ENCODE measurements at places on chromosomes 7 and 10.
A peak's percentile ranks its signal among the peaks of the same experiment; 100 is the strongest.

DNA sequence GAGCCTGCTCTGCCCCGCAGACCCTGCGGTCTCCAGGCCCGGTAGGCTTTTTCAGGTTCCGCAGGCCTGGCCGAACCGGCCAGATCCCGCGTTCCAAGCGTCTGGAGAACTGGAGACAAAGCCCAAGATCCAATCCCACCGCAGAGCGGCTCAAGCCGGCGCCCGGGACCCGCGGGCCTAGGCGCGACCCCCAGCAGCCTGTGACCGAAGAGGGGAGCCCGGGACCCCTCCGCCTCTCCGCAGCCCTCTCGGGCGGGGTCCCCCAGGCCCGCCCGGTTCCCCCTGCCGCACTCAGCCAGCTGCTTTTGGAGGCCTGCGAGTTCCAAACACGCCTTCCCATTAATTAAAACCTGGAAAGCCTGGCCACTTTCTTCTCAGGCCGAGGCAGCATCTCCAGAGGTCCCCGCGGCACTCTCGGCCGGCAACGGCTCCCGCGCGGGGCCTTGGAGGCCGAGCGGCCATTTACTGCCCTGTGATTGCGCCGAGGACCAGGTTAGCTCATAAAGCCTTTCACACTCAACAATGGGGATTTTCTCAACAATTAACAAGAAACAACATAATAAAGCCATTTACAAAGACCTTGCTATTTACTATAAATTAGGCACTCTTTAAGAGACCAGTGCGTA is 16.7 kb downstream of the SKIDA1 start:
- DNase-seq = no peak

DNA sequence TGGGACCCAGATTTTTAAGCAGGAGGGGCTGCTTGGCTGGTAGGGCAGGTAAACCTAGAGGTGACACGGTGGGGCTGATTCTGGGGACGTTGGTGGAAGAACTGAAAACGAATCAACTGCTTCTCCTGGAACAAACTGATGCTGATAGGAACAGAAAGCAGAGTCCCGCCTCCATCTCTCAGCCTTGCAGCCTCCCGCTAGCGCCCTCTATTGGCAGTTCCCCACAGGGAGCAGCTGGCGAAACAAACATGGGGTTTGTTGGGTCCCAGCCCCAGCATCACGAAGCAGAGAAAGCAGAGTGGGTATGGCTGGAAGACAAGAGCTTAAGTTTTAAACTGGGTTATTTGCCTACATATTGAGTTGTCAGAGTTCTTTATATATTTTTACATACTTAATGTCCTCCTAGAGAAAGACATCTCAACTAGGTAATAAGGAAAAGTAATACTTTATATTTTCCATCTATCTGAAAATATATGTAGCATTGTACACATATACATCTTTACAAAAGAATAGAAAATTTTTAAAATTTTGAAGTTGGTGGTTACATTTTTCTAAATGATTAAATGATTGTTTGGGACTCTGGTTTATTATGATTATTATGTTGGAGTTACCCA is 42.3 kb upstream of the FOXI2 start:
- DNase-seq = no peak

DNA sequence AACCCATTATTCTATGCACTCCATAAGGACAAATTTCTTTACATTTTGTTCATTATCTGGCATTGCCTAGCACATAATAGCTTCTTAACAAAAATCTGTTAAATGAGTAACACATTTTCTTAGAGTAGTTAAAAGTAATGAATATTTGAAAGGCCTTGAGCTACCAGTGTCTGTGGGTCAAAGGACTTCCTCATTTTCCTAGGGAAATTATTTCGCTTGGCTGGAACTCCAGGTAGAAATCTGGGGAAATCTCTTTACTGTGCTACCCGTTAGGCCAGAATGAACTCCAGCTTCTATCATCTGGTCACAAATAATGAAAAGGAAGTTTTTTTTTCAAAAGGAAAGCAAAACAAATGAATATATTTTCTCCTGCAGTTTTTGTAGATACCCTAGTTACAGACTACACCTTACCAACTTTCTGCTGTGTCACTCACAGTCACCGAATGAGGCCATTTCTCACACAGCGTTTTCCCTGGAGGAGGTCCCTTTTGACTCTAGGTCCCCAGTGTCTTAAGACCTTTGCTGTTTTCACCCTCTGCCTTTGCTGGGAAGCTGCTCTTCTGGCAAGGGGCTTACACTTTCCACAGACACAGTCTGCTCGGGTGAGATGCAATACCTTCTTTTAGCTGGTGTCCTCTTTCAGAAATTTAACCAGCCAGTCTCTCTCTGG is 1.6 kb downstream of the SAMD9L start:
- no peak for DNase-seq

DNA sequence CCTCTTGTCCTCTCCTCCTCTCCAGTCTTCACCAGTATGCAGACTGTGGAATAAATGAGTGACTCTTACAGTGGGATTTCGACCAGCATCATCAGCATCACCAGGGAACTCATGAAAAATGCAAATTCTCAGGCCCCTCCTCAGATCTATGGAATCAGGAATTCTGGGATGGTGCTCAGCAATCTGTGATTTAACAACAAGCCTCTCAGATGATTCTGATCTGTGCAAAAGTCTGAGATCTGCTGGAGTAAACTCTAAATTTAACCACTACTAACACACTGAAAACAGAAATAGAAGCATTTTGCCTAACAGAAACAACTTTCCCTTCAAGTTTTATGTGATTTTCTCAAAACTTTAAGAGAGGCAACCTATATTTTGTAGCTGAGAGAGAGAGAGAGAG is 124.8 kb upstream of the FAM3C start:
- no peak for DNase-seq

DNA sequence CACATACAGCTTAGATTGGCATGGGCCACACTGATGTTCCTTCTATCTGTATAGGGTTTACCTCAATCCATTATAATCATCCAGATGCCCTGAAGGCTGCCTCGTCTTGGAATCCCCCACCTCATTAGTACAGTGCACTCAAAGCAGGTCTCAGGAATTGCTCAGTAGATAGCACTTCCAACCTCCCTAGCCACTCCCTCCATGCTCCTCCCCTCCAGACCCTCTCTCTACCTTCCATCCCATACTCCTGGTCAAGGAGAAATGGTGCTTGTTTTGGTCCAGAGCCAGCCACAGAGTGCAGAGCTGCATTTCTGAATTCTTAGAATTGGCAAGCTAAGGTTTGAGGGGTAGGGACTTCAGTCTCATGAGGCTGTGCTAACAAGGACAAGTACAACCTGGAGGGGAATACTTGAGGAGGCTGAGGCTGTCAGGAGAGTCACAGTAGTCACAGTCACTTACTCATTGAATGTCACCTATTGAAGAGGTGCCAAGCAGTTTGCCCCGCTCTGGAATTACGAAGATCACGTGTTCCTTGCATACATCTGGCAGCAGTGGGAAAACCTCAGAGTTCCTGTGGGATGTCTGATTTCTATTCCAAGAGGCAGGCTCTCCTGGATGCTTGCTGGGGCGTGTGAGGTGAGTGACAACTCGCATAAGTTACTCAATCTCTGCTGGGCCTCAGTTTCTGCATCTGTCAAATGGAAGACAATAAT is 60.7 kb upstream of the ZNF746 start:
- no peak for DNase-seq

GRCh38 chr10:44723619-44724325 is 187.4 kb upstream of the TMEM72 start:
- DNase-seq = no peak

DNA sequence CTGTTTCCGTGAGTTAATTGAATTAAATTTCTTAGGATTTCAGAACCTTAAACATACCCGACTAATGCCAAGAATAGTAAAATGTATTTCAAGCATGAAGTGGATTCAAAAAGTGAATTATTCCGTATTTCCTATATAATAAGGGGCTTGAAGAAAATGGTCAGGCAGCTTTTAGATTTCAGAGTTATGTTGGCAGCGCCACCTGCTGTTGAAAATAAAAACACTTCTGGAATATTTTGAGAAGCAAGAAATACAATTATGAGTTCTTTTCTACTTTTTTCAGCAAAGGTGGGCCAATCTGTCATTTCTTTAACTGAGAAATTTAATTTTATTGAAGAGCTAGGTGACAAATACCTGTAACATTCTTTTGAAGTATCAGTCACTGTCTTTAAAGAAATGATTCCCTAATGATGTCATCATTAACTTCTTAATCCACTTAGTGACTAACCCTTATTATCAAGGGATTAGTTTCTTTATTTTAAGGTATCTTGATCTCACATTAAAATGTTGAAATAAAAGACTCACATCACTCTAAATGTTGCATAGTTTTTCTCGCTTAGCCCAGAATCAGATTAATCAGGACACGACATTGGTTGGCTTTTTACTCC is 36.6 kb upstream of the AGR3 start:
- peak; percentile 16 for DNase-seq

GRCh38 chr7:132696332-132696731 is 120.1 kb upstream of the PLXNA4 start:
- DNase-seq = no peak

GRCh38 chr7:41058986-41059741 is 643.7 kb downstream of the INHBA start:
- peak; percentile 96 for DNase-seq

DNA sequence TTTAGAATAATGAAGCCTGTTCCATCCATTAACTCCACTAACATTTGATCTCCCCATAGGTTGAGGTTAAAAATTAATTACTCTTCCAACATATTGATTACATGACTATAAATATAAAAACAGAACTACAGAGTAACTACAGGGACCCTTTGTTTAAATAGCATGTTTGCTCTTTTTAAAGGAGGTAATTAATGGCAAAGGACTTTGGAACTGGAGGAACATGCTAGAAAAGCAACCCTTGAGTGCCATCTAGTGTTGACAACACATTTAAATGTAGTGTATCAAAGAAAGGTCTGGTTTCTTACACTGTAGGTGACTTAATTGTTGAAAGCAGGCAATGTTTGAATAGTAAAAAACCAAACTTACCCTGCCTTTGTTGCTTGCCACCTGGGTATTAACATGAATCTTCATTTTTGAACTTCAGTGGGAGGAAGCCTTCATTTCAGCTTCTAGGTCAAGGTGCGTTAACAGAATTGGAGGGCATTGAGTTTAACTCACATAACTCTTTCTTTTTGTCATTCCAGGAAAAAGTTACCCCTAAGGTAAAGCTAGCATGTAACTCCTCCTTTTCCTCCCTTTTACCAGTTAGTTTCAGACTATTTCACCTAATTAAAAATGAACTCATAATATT is 52.6 kb upstream of the CAPZA2 start:
- peak; percentile 79 for DNase-seq

DNA sequence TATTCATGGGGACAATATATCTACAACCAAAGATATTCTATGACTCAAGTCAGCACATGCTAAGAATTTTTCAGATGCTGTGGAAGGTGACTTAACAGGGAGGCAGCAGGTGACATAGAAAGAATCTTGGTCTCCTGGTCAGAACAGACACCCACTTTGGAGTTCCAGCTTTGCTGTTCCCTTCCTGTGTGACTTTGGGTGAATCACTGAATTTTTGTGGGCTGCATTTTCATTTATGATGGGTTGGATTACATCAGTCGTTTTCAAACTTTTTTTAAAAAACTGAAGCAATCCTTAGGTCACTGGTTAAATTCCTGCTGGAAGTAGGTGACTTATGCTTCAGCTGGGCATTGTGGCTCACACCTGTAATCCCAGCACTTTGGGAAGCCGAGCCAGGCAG is 24.9 kb downstream of the RGR start:
- DNase-seq = no peak

GRCh38 chr7:140638173-140638791 is 2.3 kb downstream of the DENND2A start:
- DNase-seq = no peak

DNA sequence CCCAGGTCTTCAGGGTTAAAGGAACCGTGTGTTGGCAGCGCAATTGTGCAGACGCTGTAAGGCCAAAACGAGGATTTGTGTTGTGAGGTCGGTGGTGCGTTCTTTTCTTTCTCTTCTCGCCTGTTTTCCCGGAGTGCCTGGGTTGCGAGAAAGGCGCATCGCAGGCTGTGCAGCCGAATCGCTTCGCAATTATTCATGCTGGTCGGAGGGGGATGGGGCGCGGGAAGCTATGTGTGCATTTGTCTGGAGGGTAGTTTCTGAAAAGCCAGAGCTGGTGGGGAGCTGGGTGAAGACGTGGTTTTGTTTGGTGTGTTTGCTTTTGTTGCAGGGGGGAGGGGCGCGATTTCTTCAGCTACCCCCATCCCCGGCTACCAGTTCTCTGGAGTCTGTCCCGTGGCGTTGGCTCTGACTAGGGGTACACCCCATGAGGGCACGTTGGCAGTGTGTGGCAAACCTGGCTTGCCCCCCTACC is 2.1 kb downstream of the MXI1 start:
- peak; percentile 59 for DNase-seq

GRCh38 chr7:111108496-111108895 is 17.6 kb downstream of the LRRN3 start:
- DNase-seq = peak; percentile 2

DNA sequence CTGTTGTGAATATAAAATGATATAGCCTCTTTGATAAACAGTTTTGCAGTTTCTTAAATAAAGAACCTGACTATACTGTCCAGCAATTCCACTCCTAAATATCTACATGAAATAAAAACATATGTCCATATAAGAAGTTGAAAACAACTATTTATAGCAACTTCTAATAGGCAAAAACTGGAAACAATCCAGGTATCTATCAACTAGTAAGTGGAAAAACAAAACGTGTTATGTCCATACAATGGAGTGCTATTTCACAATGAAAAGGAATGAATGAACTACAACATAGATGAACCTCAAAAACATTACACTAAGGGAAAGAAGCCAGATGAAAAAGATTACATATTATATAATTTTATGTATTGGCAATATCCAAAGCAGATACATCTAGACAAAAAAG is 268.9 kb downstream of the CSTF2T start:
- no peak for DNase-seq

GRCh38 chr10:22705527-22705926 is 8.9 kb downstream of the PIP4K2A start:
- DNase-seq = no peak

DNA sequence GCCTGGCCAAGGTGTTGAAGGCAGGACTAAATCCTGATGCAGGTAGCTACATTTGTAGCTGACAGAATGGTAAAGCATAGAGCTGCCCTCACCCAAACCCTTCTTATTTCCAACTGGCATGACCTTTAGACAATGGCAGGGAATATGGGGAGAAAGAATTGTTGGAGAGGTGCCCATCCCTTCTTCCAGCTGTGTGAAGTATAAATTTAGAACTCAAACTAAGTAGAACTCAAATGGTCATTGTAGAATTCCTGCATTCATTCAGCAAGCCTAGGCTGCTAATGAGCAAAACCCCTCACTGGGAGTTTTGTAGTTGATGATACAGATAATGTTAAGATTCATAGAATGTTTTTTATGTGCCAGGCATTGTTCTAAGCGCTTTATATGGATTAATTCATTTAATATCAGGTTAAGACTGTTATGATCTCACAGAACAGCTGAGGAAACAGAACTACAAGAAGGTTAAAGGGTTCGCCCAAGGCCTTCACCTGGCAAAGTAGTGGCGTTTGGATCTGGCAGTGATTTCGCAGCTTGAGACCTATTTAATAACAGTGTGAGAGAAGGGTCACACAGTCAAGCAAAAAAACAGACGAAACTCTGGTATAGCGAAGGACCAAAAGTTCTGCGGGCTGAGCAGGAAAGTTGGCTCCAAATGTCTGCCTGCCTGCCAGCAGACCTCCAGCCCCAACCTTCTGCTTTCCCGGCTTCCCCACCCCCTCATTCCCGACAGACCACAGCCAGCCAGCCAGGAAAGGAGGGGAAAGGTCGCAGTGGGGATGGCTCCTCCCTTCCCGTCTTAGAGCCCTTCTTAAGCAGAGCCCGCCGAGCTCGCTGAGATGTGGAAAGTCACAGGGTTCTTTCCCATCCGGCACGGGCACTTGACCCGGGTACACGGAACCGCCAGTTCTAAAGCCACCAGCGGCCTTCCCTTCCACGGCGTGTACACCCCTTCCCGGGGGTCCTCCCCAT is 1.6 kb upstream of the HILPDA start:
- DNase-seq = no peak

GRCh38 chr7:141928845-141929195 is 12.6 kb downstream of the OR9A4 start:
- no peak for DNase-seq

Data from DMS153 (cell line).